Activated CD4-positive, alpha-beta T cell treated with anti-CD3 and anti-CD28 coated beads for 48 hours (primary cell): ENCODE measurements at places on chromosomes 7 and 10.

DNA sequence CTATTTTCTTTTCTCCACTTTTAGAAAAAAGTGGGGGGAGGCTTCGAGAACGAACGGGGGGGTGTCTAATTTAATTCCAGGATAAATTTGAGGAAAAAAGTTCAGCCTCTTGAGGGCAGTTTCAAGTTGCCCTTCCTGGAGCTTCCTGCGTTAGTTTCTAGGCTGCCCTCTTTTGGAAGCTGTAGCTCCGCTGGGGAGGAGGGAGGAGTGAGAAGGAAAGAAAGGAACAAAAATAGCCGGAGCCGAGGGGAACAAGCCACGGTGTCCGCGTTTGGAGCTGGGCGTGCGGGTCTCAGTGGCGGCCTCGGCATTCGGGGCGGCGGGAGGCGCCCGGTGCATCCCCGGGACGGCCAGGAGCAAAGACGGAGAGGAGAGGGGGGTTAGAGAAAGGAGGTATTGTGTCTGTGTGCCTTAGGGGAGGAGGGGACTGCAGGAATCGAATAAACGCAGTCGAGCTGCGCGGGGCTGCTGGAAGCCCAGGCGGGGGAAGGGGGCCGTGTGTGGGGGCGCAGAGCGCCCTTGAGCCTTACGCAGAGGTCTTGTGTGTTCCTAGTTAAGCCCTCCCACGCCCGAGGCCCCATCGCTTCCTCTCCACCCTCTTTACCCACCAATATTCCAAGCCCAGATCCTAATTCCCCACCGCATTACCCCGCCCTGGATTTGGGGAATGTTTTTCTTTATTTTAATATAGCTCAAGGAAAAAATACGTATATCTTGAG, 2.0 kb upstream of the TNRC18 start:
- peak; percentile 14 for DNase-seq

- DNase-seq: peak; percentile 28
Measured at GRCh38 chr7:157228864-157229422, 90.2 kb downstream of the UBE3C start.

DNA sequence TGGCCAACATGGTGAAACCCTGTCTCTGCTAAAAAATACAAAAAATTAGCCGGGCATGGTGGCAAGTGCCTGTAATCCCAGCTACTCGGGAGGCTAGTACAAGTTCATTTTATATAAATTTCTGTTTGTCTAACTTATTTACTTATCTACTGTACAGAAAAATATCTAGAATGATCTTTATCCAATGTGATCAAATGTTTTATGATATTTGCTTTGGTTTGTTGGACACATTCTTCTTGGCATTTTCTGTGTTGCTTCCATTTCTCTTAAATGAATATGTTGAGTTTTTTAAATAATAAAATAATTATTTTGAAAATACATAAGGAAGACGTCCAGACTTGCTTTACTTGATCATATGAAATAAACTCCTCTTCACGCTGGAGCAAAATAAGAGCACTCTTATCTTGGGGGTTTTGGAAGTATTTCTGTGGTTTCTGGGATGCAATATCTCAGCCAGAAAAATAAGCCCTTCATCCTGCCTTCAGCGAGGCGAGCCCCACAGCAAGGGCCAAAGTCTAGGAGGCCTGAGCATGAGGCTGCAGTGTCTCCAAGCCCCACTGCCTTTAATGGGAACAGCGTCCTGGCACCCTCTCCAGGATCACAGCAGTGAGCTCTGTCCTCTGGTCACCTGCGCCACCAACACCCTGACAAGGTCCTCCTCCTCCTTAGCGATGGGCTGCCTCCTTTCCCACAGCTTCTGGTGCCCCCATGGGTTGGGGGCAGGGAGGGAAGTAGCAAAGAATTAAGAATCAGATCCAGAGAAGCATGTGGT, 480.2 kb downstream of the KCNMA1 start:
- DNase-seq: no peak

- DNase-seq: no peak
Measured at GRCh38 chr7:76086070-76086469, 38.2 kb downstream of the MDH2 start.

- no peak for DNase-seq
Measured at GRCh38 chr10:100061401-100061800, 20.3 kb downstream of the CPN1 start.

DNA sequence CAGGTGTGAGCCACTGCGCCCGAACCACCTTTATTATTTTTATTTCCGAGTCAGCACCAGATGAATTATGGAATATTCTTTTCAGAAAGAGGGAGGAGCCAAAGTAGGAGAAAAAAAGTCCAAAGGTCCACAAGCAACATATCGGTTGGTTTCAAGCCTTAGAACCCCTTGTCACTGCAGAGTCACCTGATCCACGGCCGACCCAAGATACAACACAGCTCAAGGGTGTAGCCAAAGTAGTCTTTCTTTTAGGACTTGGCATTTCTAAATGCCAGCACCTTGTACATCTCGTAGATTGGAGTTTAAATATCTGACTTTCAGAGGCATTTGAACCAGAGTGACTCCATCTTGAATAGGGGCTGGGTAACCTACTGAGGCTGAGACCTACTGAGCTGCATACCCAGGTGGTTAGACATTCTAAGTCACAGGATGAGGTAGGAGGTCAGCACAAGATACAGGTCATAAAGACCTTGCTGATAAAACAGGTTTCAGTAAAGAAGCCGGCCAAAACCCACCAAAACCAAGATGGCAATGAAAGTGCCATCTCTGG, 113.9 kb upstream of the ANLN start:
- DNase-seq: no peak

DNA sequence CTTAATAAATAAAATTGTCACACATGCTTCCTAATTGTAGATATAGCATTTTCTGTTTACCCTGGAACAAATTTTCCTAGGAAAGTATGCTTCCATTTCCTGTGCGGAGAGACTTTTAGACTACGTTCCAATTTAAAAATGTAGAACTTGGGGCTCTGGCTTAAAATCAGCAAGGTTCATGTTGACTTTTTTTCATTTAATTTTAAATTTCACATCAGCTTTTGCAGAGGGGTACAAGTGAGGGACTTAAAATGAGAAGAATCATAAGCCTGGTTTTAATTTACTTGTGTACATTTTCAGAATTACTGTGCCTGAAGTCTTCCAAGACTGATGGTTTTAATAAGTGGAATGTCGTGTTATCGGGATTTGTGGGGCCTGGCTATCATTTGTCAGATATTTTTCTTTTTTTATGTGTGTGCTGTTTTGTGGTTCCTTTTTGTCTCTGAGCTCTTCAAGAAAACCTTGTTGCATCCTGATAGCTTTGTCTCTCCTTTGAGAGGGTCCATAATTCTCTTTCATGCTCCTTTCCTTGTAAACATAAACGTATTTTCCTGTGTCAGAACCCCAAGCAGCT, 8.8 kb upstream of the ATRNL1 start:
- DNase-seq: no peak
